ENCODE measurements at places on chromosomes 7 and 10.

DNA sequence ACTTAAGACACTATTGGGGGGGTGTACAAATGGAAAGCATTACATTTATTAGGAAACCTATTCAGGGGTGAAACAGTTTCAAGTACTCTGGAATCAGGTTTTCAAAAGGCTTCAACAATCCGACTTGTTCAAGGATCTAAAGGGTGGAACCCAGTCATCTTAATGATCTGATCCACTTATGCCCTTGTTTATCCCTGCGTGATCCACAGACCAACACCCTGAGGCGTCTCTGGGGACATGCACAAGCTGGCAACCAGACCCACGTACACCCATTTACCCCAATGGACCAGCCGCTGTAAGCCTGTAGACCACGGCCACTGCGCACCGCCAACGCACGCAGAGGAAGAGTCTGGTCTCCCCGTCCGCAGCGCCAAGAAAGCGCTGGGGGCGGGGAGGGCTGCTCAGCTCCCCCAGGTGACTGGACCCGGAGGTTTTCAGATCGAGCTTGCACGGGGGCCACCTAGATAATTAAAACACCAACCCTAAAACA, 13.4 kb downstream of the HNRNPF start:
- DNase-seq: no peak

DNA sequence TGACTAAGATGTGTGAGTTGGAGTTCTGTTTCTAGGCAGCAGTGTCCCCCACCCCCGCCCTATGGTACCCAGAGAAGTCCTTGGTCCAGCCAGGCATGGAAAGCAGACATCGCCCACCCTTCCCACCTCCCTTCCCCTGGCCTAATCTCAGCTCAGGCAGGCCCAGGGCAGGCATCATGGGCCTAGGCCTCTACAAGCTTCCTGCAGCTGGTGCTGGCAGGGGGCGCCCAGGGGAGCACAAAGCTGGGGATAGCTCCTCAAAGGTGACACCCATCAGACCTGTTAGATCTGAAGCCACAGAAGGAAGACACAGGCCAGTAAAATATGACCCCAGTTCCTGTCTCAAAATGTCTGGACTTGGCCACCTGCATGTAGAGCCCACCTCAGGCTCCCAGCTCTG, 18.9 kb upstream of the UNC5B start:
- no peak for DNase-seq

DNA sequence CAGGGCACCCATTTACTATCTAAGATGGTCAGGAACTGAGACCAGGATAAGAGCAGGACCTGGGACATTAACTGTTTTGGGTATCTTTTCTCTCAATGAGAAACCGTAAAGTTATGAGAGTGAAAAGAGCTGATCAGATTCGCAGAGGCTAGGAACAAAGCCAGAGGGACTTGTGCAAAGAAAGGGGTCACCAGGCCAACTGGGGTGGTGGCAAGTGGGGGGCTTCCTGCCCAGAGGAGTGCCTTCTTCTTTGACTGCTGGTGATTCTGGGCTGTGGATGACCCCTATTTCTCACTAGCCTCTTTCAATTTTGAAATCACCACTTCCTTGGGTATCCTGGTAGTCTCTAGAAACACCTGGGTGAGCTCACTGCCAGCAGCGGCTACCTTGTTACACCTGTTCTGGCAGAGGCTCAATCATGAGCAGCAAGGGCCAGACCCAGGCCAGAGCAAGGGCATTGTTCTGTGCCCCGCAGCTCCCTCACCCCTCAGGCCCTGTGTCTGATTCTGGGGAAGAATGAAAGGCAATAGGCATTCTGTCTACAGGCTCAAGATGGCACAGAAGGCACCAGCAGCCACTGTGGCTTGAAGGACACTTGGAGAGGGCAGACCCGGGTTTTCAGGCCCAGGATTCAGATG, 999 bp downstream of the SFTPD start:
- no peak for DNase-seq

- DNase-seq: no peak
These were observed 26.8 kb downstream of the ELFN1 start for GRCh38 chr7:1696671-1697498.

DNA sequence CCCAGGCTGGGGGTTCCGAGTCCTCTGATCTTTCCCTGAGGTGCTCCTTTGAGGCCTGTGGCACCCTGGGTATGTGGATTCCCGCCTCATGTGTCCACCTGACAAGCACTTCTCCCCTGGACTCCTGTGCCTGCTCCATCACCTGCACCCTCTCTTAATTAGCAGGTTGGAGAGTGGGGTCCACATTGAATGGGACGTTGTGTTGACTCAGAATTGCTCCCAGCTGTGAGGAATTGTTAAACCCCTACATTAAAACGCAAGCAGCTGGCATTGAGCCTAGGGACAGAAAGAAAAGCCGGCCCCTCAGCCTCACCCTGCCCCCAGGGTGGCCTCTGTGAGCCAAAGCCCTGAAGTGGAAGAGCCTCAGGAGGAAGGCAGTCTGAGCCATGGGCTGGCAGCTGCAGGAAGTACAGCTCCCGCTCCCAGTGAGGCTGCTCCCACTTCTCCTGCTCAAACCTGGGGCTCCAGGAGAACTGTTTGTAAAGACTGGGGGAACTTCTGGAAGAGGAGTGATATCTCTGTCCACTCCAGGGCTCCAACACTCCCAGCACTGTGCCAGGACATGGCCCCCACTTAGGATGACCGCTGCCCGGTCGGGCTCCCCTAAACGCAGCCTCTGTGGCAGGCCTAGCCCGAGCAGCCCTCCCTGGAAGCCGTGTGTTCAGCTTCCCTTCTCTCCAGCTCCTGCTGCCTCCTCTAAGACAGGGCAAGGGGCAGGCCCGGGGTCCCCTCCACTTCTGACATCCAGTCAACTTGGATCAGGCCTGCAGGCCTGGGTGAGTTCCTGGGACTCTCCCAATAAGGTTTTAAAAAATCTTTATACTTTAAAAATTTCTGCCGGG, 1.8 kb upstream of the OPN4 start:
- no peak for DNase-seq

GRCh38 chr7:22137466-22137865, 191.8 kb upstream of the CDCA7L start:
- DNase-seq: no peak

- no peak for DNase-seq
These were observed 31.3 kb downstream of the KIAA1217 start for GRCh38 chr10:24240041-24240751.

All from hematopoietic multipotent progenitor cell treated with erythropoietin and hydrocortisone succinate and interleukin-3 and kit ligand, for 6 days (in vitro differentiated cells).